HS-5 (cell line): ENCODE measurements at places on chromosomes 16 and 17.

GRCh38 chr17:32998111-32998886, 6.7 kb downstream of the SPACA3 start:
- DNase-seq: peak; percentile 44

- no peak for DNase-seq
Measured at GRCh38 chr17:35609831-35610230, 22.7 kb downstream of the AP2B1 start.

DNA sequence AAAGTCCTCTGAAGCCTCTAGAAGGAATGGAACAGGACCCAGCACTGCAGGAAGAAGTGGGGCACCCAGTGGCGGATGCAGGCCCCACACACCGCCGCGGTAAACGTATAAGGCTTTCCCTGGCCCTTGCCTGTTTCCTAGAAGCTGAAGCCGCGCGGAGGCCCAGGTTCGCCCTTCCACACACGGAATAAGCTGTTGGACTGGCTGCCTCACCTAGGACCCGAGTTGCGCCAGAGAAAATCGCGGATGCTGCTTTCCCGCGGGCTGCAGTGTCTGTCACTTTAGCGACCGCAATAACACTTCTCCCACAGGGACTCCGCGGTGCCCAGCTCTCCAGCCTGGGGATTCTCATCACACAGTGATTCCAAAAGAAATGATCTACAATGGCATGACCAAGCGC, 1736.9 kb downstream of the TP53TG3F start:
- no peak for DNase-seq

- no peak for DNase-seq
Measured at GRCh38 chr17:1697681-1698080, 12.5 kb downstream of the TLCD2 start.

DNA sequence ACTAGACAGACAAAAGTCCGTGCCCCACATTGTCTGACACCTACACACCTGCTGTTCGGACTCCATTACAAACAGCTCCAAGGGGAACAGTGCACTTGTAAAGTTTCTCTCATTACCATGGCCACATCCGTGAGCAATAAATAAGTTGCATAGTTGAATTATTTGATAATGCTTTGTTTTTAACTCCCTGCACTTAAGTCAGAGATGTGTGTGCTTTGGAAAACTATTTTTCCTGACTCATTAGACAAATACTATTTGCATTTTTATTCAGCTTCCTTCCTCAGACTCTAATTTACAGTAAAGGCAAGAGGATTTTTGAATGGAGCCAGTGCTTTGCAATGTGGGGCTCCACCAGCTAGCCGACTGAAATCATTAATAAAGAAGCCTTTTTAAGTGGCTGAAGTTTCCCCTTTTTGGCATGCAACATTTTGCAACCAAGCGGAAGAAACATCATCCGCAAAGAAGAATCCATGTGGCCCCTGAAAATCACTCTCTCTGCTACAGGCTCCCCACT, 6.5 kb upstream of the CCL2 start:
- no peak for DNase-seq

DNA sequence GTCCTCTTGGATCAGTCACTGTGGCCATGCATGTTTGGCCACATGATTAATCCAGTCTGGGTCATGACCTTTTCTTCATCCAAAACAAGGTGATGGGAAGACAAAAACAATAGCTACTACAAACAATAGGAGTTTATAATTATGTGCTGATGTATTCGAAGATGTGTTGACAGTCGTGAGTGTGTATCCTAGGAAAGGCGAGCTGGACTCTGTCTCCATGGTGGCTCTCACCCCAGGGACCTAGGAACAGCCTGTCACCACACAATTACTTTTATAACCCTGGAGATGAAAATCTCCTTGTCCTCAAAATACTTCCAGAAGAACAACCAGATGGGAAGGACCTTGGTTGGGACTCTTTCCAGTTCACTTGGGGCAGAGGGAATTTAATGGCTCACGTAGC, 9.8 kb upstream of the PLK1 start:
- DNase-seq: no peak

- DNase-seq: no peak
Measured at GRCh38 chr16:81040842-81041241, 5.2 kb downstream of the ATMIN start.

DNA sequence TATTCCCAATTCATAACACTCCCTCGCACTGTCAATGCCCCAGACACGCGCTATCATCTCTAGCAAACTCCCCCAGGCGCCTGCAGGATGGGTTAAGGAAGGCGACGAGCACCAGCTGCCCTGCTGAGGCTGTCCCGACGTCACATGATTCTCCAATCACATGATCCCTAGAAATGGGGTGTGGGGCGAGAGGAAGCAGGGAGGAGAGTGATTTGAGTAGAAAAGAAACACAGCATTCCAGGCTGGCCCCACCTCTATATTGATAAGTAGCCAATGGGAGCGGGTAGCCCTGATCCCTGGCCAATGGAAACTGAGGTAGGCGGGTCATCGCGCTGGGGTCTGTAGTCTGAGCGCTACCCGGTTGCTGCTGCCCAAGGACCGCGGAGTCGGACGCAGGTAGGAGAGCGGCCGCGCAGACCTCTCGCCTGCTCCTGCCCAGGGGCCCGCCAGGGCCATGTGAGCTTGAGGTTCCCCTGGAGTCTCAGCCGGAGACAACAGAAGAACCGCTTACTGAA, at the start of gene GRN:
Gene GRN, plus strand, starts transcription at position 364 of the 515 bp plus-strand sequence. CDS start 3,863 bp downstream, outside the sequence.
- DNase-seq: peak; percentile 92

GRCh38 chr16:53029971-53030370, 22.7 kb downstream of the CHD9NB start:
- no peak for DNase-seq

DNA sequence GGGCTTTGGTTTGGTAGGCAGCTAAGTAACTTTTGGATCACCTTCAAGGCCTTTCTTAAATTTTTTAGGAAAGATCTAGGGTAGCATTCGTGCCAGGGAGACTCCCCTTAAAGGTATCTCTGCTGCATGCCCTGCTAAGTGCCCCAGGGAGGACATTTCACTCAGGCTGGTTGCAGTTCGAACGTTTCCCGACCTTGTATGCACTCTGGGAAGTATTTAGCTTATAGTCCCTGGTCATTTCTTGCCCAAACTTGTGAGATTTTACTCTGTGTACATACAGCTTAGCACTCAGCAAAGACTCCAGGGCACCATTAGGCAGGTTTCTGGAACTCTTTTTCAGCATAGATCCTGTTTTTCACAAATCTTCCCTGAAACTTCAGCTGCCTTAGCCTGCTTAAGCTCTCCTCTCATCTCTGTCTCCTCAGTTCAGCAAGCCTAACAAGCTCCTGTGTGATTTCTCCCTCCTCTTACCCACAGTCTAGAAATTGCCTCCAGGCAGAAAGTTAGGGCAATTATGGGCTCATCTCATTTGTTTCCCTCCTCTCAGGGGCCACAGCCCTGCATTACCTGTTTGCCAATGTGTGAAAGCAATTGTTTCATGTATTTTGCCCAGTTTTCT, 84.6 kb downstream of the MRTFB start:
- DNase-seq: no peak

- no peak for DNase-seq
Measured at GRCh38 chr17:77374170-77374936, 233.6 kb downstream of the SEC14L1 start.
